ENCODE measurements at places on chromosomes 4 and X.

DNA sequence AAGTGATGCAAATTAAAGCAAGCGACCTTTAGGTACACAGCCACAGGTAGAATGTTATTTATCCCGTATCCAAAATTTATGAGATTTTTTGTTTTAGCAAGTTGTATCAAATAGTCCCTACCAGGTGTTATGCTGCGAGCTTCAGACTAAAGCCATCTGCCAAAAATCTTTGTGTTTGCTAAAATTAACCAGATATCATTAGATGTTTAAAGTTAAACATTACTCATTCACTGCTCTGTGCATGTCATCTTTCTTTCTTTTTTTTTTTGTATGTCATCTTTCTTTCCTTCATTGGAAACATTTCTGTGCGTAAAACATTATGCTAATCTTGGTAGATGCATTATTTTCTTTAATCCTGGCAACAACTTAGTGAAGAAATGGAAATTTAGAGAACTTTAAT lies 173.1 kb downstream of the FHIP1A start:
- DNase-seq = no peak

GRCh38 chrX:350534-351323 lies 32.1 kb upstream of the GTPBP6 start:
- no peak for DNase-seq

- DNase-seq = no peak
Measured at GRCh38 chr4:26127851-26128337, 192.9 kb upstream of the RBPJ start.

GRCh38 chr4:15331930-15332329 lies 95.9 kb upstream of the C1QTNF7 start:
- DNase-seq = no peak

DNA sequence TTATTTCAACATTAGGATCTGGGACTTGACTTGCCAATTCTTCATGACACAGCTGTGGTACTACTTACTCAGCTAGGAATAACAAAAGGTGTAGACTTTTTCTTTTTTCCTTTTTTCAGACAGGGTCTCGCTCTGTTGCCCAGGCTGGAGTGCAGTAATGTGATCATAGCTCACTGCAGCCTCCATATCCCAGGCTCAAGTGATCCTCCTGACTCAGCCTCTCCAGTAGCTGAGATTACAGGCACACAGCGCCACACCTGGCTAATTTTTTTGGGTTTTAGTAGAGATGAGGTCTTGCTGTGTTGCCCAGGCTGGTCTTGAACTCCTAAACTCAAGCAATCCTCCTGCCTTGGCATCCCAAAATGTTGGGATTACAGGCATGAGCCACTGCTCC lies 16.3 kb downstream of the NOA1 start:
- DNase-seq = no peak

GRCh38 chr4:75637176-75637575 lies 6.8 kb upstream of the CDKL2 start:
- no peak for DNase-seq

DNA sequence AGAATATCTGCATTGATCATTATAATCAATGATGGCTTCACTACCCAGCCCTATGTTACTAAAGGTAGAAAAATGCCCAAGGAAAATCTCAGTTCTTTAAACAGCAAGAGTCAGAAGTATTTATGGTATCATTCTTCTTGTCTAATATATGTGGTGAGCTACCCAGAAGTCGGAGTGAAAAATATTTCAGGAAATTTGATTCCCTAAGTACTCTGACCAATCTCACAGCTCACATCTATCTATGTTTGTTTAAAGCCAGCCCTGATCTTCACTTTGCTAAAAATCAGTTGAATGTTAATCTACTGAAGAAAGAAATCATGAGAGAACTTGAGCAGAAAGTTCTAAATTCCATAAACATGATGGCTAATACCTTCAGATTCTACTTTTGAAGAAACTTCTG lies 522.9 kb upstream of the SLIT2 start:
- DNase-seq = no peak

GRCh38 chrX:149495573-149496071 lies 9.5 kb downstream of the IDS start:
- DNase-seq = no peak

DNA sequence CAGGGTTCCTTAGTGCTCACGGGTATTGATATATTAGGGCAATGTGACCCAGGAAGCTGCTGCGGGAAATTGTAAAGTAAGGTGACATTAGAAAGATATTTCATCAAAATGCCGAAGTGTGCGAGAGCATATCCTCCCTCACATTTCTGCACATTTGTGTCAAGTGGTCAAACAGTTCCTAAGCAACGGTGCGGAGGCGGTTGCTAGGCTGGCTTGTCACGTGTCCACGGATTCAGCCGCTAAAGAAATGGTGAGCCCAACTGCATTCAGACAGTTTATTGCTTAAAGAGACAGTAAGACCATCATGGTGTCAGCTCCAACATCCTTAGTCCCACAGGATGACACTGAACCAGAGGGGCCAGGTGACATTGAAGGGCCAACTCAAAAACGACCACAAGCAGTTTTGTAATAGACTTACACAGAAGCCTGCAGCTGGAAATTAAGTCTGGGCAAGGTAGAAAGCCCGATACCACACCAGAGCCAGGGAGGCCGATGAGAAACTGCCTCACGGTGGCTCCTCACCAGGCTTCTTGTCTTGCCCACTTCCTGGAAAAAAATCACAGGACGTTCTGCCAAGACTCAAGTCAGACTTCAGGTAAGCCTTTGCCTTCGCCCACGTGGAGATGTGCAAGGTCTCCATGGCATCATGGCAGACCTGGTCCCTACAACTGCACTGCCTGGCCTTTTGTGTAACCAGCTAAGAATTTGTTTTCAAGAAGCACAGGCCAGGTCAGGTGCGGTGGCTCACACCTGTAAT lies 50.4 kb downstream of the USP11 start:
- no peak for DNase-seq

GRCh38 chr4:112098841-112099530 lies 46.3 kb upstream of the FAM241A start:
- DNase-seq = no peak

- no peak for DNase-seq
Measured at GRCh38 chr4:2570551-2571222, 34.2 kb downstream of the FAM193A start.

DNA sequence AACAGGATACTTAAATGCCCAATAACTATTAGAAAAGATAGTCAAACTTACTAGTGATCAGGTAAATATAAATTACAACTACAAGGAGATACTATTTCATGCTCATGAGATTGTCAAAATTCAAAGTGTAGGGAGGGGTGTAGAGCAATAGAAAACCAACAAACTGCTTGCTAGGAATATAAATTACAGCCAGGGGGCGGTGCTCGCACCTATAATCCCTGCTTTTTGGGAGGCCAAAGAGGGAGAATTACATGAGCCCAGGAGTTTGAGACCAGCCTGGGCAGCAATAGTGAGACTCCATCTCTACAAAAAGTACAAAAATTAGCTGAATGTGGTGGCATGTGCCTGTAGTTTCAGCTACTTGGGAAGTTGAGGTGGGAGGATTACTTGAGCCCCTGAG lies 556.5 kb upstream of the NR3C2 start:
- no peak for DNase-seq

DNA sequence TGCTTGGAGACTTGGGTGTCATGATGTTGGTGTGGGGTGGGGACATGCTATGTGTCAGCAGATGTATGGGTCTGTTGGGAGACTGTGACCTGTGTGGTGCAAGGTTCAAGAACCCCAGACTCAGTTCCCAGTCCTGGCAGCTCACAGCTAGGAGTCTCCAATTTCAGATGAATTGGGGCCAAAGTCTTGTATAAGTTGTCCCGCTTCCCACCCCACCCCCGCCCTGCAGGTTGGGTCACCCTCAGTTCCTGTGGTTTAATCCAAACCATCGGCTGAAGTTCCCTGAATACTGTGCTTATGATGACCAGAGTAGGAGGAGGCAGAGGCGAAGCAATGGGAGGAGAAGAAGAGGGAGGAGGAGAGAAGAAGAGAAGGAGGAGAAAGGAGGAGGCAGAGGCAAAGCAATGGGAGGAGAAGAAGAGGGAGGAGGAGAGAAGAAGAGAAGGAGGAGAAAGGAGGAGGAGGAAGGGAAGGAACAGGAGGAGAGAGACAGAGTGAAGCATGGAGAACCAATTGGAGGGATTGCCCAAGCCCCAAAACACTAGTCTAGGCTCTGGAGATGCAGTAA lies 112.6 kb downstream of the EFNB1 start:
- DNase-seq = no peak

- DNase-seq = no peak
Measured at GRCh38 chr4:186400676-186401075, 134.7 kb downstream of the F11 start.

GRCh38 chrX:136227948-136228838 lies 23.0 kb downstream of the MAP7D3 start:
- no peak for DNase-seq

GRCh38 chr4:42119886-42120285 lies 32.6 kb downstream of the BEND4 start:
- DNase-seq = no peak

- DNase-seq = no peak
Measured at GRCh38 chr4:102055805-102056204, 265.3 kb downstream of the BANK1 start.

DNA sequence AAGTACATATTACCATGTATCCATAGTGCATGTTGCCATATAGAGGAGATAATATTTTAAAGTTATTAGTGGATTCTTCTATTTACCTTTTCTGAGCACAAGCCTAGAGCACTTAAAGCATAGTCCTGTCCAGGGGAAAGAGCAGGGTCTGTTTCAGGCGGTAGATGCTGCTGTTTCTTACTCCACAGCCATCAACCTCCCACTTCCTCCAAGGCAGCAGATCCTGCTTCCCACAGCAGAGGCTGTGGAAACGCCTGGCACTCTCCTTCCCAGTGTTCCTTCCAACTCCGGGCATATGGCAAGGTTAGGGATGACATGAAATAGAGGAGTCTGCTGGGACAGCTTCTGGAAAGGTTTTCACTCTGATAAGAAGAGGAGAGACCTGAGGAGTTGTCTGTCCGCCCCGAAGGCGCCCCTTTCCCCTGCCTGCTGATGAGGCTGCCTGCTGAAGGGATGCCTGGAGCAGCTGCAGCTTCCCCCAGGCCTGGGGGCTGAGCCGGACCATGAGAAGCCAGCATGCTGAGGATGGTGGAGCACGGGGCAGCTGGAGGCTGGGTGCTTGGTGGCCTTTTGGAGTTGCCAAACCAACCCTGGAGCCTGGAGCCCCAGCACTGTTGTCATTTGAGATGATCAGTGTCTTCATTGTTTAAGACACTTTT lies 43.9 kb upstream of the SLC25A4 start:
- DNase-seq = no peak

GRCh38 chr4:90495936-90496335 lies 368.7 kb downstream of the CCSER1 start:
- DNase-seq = no peak

DNA sequence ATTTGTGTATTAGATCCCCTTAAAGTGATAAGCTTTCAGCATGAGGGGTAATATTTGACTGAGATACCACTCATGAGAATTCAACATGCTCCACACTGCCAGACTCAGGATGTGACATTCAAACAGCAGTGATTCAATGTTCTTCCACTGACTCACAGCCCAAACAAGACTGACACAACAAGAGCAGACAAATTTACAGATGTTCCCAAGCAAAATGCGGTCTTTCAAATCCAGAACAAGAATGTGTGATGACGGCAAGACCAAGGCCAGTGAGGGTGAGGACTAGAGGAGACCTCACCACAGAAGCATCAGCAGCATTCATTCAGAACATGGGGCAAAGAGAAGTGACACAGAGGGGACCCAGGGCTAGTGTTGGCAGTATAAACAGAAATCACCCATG lies 99.3 kb upstream of the GRIA3 start:
- DNase-seq = no peak

DNA sequence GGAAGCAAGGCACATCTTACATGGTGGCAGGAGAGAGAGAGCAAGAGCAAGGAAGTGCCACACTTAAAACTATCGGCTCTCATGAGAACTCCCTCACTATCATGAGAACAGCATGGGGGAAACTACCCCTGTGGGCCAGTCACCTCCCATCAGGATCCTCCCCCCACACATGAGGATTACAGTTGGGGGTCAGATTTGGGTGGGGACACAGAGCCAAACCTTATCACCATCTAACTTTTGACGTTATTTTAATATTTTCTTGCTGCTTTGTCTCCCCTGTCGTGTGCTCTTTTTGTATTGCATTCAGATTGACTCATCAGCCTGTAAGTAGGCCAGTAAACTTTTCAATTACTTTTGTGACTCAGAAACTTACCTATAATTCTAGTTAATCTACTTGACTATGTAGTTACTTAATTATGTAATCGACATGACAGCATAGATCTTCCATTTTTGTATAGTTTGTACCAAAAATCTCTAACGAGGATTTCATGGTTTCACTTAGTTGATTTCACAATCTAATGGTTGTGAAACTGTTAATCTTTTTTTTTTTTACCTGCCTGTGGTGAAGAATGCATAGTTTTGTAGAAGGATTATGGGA lies 18.3 kb downstream of the STIM2 start:
- no peak for DNase-seq

DNA sequence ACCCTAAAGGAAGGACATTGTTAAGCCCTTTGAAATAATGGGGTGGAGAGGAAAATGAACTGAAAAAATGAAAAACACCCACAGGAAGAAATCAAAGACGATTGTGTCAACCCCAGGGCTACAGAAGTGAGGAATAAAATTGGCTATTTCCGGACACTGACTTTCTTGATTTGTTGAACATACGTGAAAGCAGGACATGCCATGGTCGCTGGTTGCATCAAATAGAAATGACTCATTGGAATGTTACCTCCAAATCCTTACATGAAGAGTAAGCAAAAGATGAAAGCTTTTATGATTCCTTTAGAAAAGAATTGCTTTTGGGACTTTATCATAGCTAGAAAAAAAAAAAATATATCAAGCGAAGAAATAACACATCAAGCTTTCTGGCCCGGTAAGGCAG lies 75.3 kb downstream of the DCUN1D4 start:
- no peak for DNase-seq

DNA sequence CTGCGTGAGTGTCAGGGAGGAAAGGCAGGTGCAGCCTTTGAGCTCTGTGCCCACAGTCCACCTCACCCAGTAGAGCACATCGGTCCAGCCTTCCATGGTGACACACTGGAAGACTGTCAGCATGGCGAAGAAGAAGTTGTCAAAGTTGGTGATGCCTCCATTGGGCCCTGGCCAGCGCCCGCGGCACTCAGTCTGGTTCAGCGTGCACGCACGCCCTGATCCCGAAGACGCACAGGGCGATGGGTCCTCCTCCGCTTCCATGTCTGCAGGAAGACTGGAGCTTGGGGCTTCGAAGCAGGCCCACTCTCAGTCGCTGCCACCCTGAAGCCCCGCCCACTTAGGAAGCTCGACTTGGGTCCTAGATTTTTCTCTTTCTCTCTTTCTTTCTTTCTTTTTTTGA lies 5.0 kb downstream of the CACNA1F start:
- DNase-seq = no peak

- no peak for DNase-seq
Measured at GRCh38 chr4:772118-772517, 53.8 kb downstream of the CPLX1 start.

DNA sequence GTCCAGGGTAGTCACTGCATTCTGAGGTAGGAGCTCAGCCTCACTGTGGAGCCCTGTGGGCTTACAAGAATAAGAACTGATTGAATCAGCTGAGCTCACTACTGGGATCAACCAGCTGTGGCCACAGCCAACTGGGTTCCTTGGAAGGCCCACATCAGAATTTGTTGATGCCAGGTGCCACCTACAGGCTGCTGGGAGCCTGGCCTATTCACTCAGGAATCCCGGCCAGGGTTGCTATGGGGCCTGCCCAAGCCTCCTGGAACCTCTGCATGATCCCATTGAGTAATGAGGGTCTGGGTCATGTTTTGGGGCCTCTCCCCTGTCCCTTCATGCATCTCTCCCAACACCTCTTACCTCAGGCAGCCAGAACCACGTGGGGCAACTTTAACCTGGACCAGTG lies 53.9 kb upstream of the KIAA1210 start:
- DNase-seq = no peak

- DNase-seq = no peak
Measured at GRCh38 chrX:72348247-72348979, 42.7 kb upstream of the CITED1 start.
